ENCODE measurements at places on chromosomes 7 and 10.

DNA sequence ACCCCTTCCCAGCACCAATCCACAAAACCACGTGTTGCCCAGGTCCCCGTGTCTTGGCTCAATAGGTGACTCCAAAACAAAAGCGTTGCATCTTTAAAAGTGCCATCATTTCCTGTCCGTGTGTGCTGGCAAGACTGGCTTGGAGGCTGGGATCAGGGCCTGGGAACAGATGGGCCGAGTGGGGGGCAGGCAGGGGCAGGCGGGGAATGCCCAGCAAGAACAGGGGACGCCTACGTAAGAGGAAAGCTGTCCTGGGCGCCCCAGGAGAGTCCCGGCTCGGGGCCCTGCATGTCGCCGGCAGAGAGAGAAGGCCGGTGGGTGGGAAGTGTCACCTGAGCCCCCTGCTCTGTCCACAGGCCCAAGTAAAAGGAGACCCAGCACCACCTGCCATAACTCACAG is 86.5 kb downstream of the PAXIP1 start:
- DNase-seq: no peak

GRCh38 chr10:87546971-87547413 is 42.3 kb downstream of the MINPP1 start:
- DNase-seq: peak; percentile 78

DNA sequence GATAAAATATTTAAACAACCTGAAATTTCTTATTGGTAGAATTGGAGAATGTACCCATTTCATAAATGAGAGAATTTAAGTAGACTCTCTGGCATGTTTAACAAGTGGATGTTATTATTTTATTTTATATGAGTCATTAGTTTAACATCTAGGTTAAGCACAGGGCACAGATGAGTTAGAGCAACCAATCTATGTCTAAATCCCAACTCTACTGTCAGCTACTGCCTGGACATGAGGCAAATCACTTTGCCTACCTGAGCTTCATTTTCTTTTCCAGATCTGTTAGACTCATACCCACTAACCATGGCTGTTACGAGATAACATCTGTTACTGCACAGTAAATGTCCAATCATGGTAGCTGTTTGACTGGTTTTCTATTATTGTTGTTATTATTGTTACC is 251.1 kb downstream of the INHBA start:
- peak; percentile 36 for DNase-seq

DNA sequence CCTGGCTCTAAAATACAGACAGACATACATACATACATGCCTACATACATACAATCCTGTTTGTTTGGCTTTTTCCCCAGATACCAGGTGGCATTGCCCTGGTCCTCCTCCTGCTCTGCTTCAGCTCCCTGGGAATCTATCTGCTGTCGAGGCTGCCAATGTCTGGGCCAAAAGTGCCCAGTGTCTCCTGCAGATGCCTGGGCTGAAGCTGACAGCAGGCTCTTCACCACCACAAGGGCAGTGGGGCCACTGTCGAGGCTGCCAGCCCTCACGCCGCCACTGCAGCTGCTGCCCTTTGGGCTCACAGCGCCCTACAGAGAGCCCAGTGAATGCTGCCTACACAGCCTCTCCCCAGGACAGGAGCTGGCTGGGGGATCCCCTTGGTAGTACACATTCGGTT is 18.0 kb upstream of the STN1 start:
- no peak for DNase-seq

DNA sequence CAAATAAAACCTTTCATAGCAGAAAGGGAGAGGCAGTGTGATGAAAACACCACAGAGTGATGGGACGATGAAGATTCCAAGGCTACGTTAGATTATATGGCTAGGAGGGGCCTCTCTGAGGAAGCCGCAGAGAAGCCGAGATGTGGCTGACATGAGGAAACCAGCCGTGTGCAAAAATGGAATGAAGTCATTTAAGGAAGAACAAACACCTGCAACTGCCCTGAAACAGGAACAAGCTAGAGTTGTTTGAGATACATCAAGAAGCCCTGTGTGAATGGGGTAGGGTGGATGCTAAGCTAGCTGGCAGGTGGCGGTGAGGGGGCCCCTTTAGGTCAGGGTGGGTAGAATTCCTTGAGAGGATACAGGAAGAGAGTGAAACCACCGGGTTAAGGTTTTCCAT is 129.5 kb downstream of the KLF6 start:
- no peak for DNase-seq

GRCh38 chr7:35379481-35379880 is 125.6 kb upstream of the TBX20 start:
- no peak for DNase-seq

- DNase-seq: peak; percentile 86
Measured at GRCh38 chr10:44463511-44464121, 78.7 kb upstream of the CXCL12 start.

DNA sequence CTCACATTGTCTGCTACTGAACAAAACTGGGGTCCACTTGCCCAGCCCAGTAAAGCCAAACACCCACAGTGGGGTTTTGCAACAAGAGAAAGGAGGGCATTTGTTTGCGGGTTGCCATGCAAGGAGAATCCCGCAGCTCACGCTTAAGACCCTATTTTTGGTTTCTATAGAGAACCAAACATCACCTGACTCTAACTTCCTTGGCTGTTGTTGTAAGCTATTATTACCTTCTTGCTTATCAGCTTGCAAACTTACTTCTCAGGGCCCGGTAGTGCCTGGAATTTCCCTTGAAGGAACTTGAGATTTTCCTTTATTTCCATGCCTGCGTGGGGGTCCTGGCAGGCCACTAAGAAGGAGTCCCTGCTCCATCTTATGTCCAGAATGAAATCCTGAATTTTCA is 20.7 kb downstream of the IFIT3 start:
- no peak for DNase-seq

- no peak for DNase-seq
Measured at GRCh38 chr7:140310337-140311002, 87.9 kb downstream of the SLC37A3 start.

DNA sequence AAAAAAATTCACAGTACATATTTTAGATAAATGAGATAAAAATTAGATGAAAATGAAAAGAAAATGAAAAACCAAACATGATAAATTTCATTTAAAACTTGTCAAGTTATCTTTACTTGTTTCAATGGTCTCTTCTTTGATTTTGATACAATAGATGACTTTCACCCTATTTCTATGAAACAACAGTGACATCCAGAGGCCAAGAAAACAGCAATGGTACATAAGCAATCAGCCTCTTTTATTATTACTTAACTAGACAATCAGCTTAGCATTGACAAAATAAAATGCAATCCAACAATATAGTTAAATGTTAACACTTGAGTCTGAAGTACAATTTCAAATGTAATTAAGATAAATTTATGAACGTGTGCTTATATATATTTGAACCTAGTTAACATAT is 74.8 kb upstream of the GPR37 start:
- DNase-seq: no peak

- peak; percentile 53 for DNase-seq
Measured at GRCh38 chr7:20301311-20301939, 29.3 kb upstream of the ITGB8 start.

DNA sequence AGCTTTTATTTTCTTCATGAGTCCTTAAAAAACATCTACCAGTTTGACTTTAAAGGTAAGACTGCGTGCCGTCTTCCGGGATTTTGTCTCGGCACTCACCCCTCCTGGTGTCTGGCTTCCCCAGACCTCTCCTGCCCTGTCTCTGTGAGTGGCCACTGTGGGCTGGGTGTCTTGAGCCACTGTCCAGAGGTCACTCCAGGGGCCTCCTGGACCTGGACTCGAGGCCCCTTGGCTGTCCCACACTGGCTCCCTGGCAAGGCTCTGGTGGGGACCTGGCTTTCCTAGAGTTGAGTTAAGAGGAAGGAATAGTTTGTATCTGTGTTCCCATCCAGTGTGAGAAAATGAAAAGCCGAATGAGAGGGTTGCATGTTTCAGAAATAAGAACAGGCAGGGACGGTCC is 95.5 kb downstream of the NKX6-2 start:
- DNase-seq: no peak

GRCh38 chr7:55377162-55377817 is 12.2 kb downstream of the LANCL2 start:
- DNase-seq: no peak

- DNase-seq: no peak
Measured at GRCh38 chr7:45065031-45065995, 23.5 kb downstream of the NACAD start.

GRCh38 chr7:66183700-66184099 is 21.4 kb upstream of the TPST1 start:
- peak; percentile 94 for DNase-seq

GRCh38 chr10:71700731-71701368 is 18.7 kb downstream of the C10orf105 start:
- DNase-seq: no peak

DNA sequence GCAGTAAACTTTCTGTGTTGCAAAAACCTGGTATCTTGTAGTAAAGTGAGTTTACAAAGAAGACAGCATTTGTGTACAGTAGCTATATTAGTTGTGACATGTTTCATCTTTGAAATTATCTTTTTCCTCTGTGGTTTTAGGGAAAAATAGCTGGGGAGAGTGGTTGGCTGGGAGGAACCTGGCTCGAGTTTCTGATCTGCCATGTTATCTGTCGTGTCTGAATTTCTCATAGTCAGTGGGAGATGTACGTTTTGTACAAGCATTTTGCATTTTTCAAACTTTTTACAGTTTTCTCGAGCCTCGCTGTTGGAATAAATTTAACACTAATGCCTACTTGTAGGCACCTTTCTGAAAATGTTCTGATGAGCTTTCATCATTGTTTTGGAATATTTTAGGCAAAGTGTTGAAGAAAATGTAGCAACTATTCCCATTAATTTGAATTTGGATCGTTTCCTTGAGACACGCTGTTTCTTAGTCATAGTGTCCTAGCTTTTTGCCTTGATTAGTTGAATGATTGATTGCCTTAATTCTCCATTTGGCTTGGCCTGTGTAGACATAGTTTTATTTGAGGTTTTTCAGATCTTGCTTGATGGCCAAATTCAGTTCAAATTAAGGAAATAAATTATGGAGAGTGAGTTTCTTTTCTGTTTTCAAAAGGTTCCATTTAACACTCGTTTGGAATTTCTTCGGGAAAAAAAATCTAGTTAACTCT is 65.1 kb downstream of the CAMK1D start:
- no peak for DNase-seq

DNA sequence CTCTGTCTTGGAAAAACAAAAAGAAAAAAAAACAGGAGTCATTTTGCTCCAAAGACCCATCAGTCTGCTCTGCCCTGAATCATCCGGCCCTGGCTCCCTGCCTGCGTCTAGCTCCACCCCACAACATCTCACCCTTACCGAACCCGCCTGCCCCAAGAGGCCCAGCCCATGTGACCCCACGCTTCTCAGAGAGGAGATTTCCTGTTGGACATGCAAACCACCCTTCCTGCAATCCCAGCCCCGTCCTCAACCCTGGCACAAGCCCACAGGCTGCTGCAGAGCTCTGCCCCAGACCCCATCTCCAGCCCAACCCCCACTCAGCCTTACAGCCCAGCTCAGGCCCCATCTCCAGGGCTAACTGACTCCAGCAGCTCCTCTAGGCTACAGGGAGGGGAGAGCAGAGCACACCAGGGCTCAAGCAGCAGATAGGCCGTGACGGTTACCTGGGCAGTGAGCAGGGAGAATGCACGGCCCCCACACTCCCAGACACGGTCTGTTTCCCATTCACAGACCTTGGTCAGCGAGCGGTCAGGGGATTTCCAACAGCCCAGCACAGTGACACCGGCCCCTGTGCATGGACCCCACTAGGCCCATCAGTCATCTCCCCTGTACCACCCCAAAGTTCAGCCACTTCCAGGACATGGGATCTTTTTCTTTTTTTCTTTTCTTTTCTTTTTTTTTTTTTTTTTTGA is 69.9 kb upstream of the GTF2I start:
- DNase-seq: peak; percentile 94

- no peak for DNase-seq
Measured at GRCh38 chr10:128540128-128540762, 414.0 kb upstream of the MKI67 start.

GRCh38 chr10:97163181-97163580 is 22.6 kb downstream of the SLIT1 start:
- DNase-seq: no peak

GRCh38 chr7:1566687-1567048 is 3.2 kb downstream of the PSMG3 start:
- DNase-seq: no peak

GRCh38 chr10:129932751-129933433 is 31.2 kb downstream of the EBF3 start:
- DNase-seq: no peak

DNA sequence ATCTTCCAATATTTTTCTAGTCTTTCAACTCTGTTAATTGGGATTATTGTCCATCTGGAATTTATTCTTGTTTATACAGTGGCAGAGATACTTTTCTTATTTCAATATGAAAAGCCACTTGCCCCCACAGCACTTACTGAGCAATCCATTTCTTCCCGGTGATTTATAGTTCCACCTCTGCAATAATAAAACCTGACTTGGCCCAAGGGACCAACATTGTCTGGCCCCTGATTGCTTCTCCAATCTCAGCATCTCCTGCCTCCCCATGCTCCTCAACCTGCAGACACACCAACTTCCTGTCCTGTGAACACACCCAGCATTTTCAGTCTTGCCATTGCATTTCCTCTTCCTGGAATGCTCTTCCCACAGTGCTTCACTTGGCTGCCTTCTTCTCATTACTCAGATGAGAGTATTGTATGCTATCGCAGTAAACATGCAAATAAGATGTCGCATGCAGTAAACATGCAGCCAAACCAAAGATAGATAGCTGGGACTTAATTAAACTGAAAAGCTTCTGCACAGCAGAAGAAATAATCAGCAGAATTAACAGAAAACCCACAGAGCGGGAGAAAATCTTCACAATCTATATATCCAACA is 19.5 kb downstream of the ITGA8 start:
- DNase-seq: no peak

DNA sequence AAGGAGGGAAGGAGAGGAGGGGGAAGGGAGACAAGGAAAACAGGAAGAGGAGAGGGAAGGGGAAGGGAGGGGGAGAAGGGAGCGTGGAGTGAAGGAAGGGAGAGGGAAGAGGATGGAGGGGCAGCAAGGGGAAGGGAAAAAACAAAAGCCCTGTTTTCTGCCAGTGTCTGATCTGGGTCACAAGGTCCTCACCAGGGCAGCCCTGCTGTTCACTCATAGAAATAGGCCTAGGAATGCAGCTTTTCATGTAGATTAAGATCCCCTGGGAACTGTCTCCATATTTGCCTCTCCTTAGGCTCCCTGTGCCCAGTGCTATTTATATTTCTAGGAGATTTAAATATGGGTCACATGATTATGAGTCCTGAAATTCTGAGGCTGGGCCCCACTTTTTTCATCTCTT is 790.7 kb downstream of the TNS3 start:
- DNase-seq: no peak

DNA sequence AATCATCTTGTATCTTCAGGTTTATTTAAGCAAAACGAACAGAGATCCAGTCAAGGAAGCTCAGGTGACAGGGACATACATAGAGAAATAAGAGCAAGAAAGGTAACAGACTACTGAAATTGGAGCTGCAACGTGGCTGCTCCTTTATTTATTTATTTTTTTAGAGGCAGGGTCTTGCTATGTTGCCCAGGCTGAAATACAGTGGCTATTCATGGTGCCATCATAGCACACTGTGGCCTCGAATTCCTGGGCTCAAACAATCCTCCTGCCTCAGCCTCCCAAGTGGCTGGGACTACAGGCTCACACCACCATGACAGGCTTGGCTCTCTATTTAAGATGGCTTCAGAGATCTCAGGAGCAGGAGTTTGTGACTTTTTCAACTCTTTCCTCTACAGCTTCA is 46.4 kb downstream of the COL1A2 start:
- DNase-seq: no peak
